ENCODE measurements at places on chromosomes 3 and 15. TPM values are rescaled to one million over a fixed set of nuclear protein-coding genes. Genes with fewer than 3 reads are reported as not detected.

Gene C3orf85
- polyA plus RNA-seq, result not detected

DNA sequence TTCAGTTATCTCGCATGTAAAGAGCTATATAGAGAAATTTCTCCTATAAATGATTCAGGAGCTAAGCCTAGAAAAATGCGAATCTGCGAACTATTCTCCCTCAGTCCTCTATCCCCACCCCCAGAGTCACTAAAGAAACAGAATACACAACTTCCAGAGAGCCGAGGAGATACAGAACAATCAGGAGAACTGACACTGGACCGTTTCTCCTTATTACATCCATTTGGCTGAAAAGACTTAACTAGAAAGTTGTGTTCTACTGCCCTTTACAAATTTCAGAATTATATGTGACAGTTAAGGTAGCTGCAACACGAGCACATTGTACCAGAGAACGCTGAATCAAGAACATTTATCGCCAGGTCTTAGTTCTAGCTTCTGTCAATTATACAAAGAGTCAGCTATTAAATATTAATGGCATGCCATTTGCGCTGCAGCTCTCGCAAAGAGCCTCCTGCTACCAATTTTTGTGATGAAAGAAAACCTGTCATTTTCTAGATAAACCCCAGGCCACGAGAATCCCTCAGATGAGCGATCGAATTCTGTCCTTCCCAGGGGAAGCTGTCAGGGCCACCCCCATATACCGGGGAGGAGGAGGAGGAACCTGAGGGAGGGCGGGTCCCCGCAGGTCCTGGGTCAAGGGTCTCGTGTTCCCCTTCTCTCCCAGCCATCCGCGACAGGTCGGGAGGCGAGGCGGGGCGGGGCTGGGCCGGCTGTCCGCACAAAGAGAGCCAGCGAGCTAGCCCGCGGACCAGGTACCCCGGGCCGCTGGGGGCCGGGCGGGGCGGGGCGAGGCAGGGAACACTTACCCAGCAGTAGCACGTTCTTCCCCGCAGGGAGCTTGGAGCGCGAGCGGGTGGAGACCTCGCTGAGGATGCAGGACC is 878 bp downstream of the DYNC1LI1 start:
- peak; percentile 66 for DNase-seq

- DNase-seq, result no peak
Observed at GRCh38 chr3:6287088-6287875, 573.6 kb upstream of the GRM7 start.

DNA sequence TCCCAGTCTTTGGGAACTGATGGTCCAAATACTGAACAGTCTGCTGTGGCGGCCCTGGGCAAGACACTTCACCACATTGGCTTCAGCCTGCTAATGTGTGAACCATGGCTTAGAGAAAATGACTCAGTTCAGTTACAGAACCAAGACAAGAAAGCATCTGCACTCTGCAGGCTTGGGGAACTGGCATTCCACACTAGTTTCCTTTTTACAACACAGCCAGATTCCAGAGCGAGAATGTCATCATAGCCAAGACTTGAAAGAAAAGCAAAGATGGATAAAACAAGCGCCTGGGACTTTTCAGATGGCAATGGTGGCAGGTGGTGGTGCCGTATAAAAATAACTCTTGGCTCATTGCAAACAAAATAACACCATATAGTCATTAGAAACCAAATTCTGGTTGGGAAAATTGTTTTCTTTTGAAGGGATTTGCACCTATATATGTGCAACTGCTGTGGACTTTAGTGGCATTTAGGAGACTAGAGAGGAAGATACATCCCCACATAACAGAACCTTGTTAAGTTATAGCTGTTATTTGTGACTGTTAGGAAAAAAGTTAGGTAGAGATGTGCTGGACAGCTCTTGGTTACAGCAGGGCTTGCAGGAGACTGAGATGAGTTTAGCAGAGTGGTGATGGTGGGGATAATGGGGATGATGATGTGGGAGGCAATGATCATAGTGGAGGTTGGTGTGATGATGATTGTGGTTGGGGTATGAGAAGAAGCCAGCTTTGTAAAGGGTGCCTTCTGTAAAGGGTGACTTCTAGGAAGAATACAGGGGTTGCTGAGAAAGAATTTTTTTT is 273.6 kb downstream of the THRB start:
- DNase-seq, result peak; percentile 93

DNA sequence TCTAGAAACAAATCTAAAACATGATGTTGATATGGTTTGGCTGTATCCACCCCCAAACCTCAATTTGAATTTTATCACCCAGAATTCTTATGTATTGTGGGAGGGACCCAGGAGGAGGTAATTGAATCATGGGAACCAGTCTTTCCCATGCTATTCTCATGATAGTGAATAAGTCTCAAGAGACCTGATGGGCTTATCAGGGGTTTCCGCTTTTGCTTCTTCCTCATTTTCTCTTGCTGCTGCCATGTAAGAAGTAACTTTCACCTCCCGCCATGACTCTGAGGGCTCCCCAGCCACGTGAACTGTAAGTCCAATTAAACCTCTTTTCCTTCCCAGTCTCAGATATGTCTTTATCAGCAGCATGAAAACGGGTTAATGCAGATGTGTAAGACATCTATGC is 232.7 kb upstream of the ONECUT1 start:
- DNase-seq, result no peak

Gene RFX7
- polyA plus RNA-seq, result 8.3 TPM

Data from mammary epithelial cell (primary cell).